EL (cell line): ENCODE measurements at places on chromosomes 1 and 21.

DNA sequence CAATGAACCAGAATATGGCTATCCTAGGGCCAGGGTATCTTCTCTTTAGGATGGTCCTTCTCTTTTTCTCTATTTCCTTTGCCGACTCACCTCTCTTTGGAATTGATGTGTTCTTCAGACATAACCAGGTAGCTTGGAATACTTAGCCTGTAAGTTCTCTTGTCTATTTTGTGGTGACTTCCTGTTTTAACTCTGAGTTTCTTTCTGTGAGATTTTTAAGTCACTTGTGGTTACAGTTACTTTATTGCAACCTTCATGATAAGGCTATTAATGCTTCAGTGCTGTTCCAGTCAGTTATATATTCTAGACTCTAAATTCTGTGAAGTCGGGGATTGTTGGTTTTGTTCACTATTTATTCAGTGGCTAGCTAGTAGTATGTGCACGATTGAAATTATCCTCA is 46.2 kb downstream of the DISP1 start:
- no peak for DNase-seq

DNA sequence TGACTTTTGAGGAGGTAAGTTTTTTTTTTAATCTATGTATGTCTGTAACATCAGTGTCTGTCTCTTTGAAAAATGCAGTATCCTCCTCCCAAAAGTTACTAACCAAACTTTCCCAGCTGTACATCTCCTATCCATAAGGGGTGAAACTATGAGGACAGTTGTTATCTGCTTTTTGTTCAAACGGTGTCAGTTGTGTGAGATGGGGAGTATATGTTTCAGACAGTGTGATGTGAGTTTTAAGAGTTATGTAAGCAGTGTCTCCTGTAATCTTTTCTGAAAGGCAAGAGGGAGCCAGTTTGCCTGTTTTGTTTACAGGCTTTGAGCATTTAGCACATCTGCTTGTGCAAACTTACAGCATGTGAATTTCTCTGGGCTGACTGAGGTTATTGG is 34.8 kb upstream of the CACYBP start:
- DNase-seq: no peak

DNA sequence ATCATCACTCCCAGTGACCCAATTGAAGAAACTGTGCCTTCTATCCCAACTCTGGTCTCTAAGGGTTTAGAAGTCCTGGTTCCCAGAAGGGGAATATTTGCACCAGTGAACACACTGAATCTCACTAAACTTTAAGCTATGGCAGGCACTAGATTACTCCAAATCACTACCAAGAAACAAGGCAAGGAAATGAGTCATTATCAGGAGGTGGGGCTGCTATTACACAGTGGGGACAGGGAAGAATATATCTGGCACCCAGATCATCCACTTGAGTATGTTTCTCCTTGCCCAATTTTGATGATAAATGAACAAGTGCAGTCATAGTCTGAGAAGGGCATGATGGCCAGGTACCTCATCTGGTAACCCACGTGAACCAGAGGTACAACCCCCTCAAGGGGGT is 7.0 kb downstream of the MRPL9 start:
- peak; percentile 46 for DNase-seq

GRCh38 chr1:160429702-160430535 is 29.6 kb downstream of the VANGL2 start:
- no peak for DNase-seq

GRCh38 chr1:82392946-82393345 is 592.2 kb downstream of the ADGRL2 start:
- DNase-seq: no peak

GRCh38 chr1:41696381-41696780 is 211.9 kb upstream of the EDN2 start:
- no peak for DNase-seq

DNA sequence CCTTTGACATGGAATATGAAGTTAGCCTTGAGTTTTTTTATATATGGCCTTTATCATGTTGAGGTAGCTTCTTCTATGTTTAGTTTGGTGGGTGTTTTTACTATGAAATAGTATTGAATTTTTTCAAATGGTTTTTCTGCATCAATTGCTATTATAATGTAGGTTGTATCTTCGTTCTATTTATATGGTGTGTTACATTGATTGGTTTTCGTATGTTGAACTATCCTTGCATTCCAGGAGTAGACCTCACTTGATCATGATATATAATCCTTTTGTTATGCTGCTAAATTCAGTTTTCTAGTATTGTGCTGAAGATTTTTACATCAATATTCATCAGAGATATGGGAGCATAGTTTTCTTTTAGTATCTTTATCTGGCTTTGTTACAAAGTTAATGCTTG is 55.8 kb downstream of the C1orf198 start:
- no peak for DNase-seq

- DNase-seq: no peak
These were observed 363.0 kb downstream of the ZP4 start for GRCh38 chr1:237527761-237528160.

DNA sequence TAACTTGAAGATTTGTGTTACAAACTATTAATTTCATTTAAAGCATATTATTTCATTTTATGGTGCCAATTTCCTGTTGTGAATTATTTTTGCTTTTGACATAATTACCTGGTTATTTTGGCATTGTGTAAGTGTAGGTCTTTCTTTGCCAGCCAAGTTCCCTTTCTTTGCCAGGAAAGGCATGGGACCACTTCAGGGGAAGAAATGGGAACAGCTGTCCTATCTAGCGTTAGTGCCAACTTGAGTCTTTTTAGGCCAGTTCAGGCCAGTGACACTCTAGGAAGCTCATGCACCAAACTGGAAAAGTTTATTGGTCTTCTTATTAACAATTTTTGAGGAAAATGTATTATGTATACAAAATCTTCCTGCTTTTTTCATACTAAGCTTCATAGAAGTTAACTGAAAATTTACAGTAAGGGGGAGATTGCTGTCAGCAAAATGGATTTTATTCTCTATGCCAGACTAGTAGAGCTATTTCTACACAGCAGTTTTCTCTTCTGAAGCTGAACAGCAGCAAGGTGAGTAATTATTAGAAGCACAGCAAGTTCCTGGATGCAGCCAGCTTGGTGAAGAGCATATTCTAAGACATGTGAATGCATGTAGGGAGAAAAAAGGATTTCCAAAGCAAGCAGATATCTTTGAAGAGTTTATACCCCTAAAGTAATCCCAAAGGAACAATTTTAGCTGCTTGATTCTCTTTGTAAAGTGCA is 914.6 kb upstream of the ADGRL4 start:
- DNase-seq: no peak

- no peak for DNase-seq
These were observed 63.9 kb downstream of the CD247 start for GRCh38 chr1:167454304-167454893.

DNA sequence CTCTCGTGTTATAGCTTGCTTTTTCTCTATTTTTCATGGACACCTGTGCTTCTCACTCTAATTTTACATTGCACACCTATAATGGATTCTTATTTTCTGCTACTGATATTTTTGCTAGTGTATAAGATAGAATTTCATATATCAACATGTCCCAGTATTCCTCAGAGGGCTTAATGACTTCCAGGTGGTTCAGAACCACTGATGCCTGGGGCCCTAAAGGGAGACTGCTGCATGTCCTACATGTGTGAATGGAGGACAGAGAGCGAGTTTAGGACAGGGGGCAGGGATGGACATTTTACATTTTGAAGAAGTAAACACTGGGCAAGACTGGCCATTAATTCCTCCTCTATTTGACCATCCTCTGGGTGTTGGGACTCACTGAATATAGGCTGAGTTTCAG is 100.6 kb downstream of the DISC1 start:
- no peak for DNase-seq

- DNase-seq: peak; percentile 78
These were observed 10.7 kb upstream of the COL16A1 start for GRCh38 chr1:31714442-31715086.

- DNase-seq: no peak
These were observed 4.7 kb downstream of the CHI3L1 start for GRCh38 chr1:203181586-203182386.

DNA sequence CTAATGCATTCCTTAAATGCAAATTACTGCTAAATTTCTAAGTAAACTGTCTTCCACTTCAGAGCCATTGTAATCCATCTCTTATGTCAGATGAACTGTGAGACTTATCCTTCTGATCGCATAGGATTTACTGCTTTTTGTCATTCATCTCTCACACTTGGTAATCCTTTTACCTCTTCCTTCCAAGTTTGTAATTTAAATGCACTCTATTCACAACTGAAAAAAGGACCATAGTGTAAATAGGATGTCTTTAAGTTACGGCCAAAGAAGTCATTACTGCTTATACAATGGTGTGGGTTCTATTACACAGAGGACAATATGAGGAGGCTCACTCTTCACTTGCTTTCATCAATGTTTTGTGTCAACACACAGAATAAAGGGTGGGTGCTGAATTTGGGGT is 393.3 kb downstream of the PTBP2 start:
- DNase-seq: no peak

DNA sequence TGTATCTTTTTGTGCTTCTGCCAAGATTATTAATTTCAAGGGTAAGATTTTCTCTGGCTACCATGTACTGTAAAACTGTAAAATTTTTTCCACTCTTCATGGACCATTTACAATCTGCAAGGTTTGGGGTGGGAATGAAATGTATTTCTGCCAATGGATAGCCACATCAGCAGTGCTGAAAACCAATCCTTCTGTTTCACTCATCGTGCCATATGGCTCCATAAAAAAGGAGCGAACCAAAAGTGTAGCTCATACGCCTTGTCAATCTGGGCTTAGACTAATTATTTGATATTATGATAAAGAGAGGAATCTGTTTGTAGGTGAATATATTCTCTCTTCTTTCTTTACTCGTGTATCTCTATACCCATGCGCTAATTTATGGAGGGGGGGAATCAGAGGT is 3.0 kb upstream of the SLC44A5 start:
- no peak for DNase-seq

GRCh38 chr1:5571438-5571837 is 420.8 kb downstream of the NPHP4 start:
- DNase-seq: no peak

DNA sequence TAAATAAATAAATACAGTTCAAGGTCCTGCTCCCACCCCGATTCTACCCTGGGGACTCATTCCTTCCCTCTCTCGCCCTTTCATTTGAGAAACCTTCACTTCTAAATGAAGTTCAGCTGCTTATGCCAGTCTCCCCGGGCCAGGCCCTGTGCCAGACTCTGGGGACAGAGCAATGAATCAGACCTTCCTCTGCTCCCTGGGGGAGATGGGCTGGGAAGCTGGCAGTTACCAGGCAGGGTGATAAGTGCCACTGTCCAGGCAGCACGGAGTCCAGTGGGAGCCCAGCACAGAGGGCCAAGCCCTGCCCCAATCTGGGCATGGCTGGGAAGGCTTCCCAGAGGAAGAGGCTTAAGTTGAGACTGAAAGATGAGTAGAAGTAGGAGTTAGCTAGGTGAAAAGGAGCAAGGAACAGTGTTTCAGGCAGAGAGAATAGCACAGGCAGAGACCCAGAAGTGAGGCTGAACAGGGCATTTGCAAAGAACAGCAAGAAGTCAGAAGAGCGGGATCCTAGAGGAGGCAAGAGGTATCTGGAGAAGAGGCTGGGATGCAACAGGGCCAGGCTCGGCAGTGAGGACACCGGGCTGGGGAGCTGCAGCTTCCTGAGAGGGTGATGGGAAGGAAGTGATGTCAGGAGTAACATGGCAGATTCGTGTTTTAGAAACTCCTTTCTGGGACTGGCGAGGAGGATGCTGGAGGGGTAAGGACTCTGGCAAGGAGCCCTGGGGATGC is 13.5 kb downstream of the KCNQ4 start:
- peak; percentile 41 for DNase-seq

DNA sequence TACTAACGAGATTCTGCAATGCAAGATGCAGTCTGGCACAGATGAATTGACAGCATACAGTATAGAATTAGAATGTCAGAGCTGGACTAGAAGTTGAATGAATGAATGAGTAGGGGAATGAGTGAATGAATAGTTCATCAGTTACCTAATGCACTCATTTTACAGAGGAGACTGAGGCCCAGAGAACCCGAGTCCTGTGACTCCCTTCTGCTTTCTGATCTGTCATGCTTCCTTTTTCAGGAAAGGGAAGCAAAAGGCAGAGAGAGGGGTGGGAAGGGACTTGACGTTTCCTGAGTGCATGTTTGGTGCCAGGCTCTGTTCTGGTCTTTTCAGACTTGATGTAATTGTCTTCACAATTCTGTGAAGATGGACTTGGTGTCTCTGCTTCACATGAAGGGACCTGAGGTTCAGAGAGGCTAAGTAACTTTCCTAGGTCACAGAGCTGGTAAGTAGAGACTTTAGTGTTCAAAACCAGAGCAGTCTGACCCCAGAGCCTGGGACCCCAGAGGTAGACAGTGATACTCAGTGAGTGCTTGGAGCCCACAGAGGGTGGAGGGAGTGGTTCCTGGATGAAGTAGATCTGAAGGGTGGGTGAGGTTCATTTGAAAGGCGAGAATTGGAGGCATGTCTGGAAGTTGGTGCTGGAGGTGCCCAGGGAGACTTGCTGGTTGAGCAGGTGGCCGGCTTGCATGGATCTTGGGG is 8.0 kb upstream of the MEX3A start:
- DNase-seq: no peak

- no peak for DNase-seq
These were observed 399.3 kb downstream of the PTPRC start for GRCh38 chr1:199038156-199038555.

DNA sequence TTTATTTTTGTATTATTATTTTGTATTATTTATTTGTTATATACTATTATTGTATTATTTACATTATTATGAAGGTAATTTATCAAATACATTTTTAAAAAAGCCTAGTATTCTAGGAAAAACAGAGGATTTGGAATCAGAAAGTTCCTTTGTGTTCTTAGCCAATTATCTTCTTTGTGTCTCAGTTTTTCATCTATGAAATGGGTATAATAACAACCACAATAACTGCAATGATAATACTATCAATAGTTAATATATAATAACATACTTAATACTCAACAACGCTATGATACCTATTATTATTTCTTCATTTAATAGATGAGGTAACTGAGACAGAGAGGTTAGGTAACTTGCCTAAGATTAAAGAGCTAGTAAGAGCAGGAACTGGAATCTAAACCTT is 80.4 kb upstream of the GNG4 start:
- no peak for DNase-seq
